ENCODE measurements at places on chromosomes 7 and 10.

DNA sequence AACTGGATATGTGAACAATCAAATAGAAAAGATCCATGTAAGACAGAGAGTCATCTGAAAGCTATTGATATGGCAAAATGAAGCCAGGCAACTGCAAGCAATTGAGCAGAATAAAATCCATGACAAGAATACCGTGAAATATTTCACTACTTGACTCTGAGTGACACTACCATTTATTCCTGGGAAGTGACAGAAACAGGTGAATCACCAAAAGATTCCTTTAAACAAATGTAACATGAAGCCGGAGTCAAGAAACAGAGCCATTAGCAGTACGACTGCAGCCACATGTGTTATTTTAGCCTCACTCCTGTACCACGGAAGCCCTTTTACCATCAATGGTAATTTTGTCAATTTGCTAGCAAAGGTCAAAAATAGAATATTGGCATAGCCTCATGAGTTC, 197.7 kb upstream of the POT1 start:
- DNase-seq: no peak

DNA sequence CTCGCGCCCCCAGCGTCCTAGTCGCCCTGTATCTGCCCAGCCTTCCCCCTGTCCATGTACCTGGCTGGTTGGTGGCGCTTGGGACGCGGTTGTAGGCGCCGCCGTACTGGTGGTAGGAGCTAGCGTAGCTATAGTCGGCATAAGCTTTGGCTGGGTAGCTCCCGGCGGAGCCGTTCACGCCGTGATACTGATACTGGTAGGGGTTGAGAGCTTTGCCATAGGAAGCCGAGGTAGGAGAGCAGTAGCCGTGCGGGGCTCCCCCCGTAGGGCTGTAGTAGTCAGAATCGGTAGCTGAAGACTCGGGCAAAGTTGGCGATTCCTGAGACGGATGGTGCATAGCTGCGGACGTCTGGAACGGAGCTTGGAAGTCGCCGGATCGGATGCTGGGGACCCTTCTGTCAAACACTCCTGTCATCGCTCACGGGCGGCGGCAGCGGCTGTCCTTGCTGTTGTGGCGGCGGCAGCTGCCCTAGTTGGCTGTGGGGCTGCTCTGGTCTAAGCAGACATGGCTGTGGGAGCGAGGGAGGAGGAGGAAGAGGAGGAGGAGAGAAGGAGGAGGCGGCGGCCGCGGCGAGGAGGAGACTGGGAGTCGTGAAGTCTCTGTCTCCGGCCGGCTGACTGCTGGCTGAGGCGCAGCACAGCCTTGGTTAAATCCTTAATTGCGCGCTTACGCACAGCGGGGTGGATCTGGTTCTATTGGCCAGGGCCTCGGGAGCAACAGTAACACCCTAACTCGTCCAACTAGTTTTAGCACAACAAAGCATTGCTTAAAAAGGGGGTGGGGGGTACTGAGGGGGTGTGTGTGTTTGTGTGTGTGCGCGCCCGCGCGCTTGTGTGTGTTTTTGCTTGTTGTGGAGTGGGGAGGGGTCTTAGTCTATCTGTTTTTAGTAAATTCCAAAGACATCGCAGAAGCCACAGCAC, at the start of gene DLX5:
TSS of gene DLX5 (minus strand) at position 623 of the 921 bp plus-strand sequence. CDS start at position 415, 208 bp downstream.
- no peak for DNase-seq

DNA sequence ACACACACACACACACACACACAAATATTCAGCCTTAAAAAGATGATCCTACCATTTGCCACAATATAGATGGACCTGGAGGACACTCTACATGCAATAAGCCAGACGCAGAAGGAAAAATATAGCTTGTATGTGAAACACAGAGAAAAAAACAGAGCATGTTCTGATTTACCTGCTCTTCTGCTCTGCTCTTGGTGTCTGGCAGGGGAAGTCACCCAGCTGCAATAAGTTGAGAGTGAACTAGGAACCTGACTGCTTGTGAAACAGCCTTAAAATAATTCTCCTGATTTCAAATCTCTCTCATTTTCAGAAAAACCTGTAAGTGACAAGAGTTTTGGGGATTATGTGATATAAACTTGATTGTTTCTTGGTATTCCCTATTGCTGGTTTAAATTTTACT, 31.0 kb upstream of the KCND2 start:
- no peak for DNase-seq

DNA sequence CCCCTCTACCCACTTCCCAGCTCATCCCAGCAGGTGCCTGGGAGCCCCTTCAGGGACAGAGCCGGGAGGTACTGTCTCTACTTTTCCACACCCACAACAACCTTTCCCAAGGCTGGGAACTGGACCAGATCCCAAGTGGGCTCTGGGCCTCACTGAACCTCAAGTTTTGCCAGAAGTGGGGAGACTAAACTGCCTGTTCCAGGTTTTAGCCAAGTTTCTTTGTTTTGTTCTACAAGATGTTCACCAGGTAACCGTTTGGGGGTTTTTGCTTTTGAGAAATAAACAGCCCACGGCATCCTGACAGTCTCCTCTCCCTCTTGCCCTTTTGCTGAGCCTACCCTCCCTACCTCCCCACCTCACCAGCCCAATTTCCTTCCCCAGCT, 10.6 kb upstream of the EMX2 start:
- no peak for DNase-seq

GRCh38 chr7:24879291-24879690, 100.7 kb downstream of the OSBPL3 start:
- no peak for DNase-seq

- no peak for DNase-seq
Measured at GRCh38 chr10:66167816-66168215, 758.0 kb upstream of the LRRTM3 start.

- DNase-seq: no peak
Measured at GRCh38 chr10:16752099-16752498, 65.1 kb downstream of the RSU1 start.

DNA sequence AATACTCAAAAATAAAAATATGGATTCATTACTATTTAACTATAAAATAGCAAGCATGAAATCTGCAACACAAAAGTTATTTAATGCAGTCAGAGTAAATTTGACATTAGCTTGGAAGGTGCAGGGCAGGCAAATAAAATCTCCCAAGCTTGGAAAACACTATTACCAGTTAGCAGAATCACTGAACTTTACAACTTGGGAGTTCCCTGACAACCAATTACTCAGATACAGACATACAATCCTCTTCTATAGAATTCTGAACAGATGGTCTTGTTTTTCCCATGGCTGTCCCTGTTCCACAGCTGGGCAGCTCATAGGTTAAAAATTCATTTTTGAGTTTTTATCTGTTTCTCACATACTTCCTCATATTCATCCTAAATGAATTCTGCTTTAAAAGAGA, 1002.6 kb downstream of the SORCS3 start:
- DNase-seq: no peak

DNA sequence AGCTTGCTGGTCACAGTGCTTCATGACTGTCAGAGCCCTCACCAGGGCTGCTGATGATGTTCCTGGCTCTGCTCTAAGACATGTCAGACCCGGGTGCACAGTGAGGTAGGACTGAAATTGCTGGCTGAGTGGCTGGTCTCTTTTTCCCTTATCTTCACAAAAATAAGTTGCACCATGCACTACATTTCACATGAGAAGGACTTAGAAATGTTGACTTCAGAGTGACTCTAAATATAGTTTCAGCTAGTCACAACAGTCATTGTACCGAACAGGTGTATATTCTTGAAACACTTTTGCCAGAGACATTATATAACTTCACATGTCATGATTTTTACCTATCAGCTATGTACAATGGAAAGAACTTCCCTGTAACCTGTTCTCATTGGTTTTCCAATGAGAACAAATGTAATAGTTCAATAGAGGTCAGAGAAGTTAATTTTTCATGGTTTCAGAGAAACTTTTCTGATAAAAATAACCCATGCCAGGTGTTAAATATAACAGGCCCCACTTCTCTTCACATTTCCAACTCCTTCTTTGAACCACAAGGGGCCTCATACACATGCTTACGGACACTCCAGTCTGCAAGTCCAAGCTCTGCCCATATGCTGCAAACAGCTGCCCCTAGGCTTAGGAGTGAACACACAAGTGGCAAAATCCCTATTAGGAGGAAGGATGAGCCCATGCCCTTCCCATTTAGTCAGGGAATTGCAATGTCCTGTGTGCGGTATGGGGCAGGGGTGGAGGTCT, 115.6 kb downstream of the CDK6 start:
- DNase-seq: no peak

DNA sequence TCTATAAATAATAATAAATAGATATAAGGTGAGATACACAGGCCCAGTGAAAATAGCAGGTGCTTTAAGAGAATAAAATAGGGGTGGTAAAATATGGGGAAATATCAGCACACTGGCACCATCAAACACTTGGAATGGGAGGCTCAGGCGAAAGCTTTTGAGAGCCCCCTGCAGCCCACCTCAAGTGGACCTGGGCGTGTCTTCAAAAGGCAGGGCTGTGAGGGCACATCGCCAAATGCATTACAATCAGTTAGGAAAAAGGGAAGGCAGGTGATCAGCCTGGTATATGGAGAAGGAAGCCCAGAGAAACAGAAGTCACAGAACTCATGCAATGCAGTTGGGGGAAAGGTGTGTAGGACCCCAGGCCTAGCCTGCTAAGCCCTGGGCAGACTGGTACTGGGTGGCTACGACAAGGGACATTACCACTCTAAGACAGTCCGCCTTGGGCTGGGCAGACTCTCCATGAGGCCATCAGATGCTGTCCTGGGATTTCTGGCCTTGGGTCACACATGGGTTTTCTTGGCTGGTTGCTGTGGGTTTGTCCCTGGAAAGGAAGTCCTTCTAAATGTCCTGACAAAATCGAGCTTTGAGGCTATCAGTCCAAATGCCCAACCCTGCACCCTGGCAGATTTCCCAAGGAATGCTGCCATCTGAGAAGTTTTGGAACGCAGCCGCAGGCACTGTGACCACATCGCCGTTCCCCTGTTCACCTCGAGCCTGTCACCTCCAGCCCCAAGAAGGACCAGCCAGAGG, 330.6 kb downstream of the GRID1 start:
- no peak for DNase-seq
